ENCODE measurements at places on chromosomes 1 and 21. TPM values are rescaled to one million over a fixed set of nuclear protein-coding genes. Genes with fewer than 3 reads are reported as not detected.

Gene ZSWIM5
- 3.8 TPM for total RNA-seq

Gene DMRTA2
- not detected for total RNA-seq

Gene PCAT6
- not detected for total RNA-seq

Gene RAB7B
- 3.6 TPM for total RNA-seq

Gene RIMS3
- 1.7 TPM for total RNA-seq

DNA sequence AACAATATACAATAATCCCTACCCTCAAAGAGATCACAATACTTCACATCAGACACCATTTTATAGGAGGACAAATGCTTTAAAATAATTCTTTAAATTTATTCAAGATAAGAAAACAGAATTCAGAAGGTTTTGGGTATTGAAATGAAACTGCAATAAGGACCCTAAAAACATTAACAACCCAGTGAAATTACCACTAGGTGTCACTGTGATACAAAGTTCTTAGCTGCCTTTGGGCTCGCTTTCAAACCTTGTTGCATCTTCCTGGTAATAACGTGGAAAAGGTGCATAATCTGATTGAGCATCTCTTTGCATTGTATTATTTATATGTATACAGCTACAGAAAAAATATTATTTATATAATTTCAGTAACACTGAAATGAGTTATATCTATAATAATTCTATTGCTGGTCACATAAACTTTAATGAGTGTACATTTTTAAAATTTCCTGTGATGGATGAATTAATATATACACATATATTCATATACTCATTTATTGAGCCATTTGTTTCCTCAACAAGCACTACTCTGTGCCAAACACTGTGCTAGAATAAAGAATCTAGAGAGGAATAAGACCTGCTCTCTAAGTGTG lies 185.2 kb downstream of the FAF1 start:
- H3K27ac ChIP-seq = no peak overlapping the region
- H3K4me1 ChIP-seq = no peaks in the 10 kb centered on the region
- no peaks in the 10 kb centered on the region for H3K36me3 ChIP-seq
- DNase-seq = peak; percentile 78
- no peaks in the 10 kb centered on the region for H3K27me3 ChIP-seq

DNA sequence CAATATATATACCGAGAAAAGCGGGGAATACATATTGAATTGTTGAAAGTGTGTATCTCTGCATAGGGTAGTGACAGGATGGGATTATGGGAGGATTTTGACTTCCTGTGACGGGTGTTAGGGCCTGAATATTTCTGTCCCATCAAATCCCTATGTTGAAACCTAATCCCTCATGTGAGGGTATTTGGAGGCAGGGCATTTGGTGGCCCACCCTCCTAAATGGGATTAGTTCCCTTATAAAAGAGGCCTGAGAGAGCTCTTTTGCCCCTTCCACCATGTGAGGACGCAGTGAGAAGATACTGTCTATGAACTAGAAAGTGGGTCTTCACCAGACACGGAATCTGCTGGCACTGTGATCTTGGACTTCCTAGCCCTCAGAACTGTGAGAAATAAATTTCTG lies 137.3 kb downstream of the ZSCAN20 start:
- H3K27ac ChIP-seq = no peak overlapping the region
- H3K4me3 ChIP-seq = no peak overlapping the region
- DNase-seq = no peak
- H3K27me3 ChIP-seq = peaks cover 5% of the 10 kb centered on the region
- no peaks in the 10 kb centered on the region for H3K4me1 ChIP-seq

DNA sequence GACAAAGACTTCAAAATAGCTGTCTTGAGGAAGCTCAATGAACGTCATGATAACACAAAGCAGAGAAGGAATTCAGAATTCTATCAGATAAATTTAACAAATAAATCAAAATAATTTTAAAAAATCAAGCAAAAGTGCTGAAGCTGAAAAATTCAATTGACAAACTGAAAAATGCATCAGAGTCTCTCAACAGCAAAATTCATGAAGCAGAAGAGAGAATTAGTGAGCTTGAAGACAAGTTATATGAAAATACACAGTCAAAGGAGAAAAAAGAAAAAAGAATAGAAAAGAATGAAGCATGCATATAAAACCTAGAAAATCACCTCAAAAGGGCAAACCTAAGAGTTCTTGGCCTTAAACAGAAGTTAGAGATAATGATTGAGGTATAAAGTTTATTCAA lies 21.0 kb upstream of the UHMK1 start:
- DNase-seq = no peak
- H3K27me3 ChIP-seq = no peaks in the 10 kb centered on the region
- no peaks in the 10 kb centered on the region for H3K4me1 ChIP-seq
- H3K27ac ChIP-seq = no peak overlapping the region

DNA sequence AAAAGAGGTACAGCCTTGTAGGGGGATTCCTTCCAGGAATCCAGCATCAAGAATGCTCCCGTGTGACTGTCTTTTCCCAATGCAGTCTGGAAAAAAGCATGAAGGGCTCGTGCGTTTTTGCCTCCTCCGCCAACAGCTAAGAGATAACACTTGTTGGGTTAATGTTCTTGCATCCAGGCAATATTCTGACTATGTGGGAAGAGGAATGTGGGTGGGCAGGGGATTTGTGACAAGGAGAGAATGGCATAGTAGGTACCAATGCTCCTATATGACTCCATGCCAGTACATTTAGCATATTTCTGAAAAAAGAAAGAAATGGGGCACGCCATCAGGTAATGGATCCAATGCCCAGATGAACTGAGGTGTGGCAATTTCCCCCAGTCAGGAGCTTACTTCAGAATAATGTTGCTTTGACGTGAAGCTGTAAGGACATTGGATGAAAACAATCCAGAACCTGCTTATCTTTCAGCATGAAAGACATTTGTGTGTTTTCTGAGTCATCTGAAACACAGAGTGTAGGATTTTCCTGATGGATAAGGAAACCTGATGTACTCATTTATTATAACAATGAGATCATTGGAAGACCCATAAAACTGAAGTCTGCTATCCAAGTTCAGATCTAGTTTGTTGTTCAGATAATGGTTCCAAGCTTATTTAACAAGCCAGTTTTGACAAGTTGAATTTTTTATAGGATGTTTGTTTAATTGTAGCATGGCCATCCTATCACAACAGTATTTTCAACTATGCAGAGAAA lies 105.5 kb downstream of the LYPLAL1 start:
- H3K4me3 ChIP-seq = no peak overlapping the region
- H3K4me1 ChIP-seq = no peaks in the 10 kb centered on the region

- DNase-seq = peak; percentile 56
- peaks cover 25% of the 10 kb centered on the region for H3K4me1 ChIP-seq
- H3K27me3 ChIP-seq = no peaks in the 10 kb centered on the region
- H3K36me3 ChIP-seq = no peaks in the 10 kb centered on the region
- H3K4me3 ChIP-seq = no peak overlapping the region
These were observed 16.7 kb downstream of the PALMD start for GRCh38 chr1:99662539-99663080.

DNA sequence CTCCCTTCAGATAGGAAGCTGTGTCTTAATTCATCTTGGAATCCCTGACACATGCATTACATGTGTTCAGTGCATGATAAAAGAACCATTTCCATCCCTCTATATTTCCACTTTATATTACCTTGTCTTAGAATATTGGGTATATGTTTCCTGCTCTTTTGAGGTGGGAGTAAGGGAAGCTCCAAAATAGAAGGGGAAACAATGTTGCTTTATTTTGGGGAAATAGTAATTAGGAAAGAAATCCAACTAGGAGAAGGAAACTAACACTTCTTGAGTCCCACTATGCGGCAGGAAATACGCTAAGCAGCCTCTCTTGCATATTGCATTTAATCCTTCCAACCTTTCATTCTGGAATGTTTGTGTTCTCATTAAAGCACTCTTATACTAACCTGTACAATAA lies 89.4 kb upstream of the VAV3 start:
- H3K36me3 ChIP-seq = no peaks in the 10 kb centered on the region
- no peak overlapping the region for H3K4me3 ChIP-seq
- H3K27ac ChIP-seq = no peak overlapping the region
- DNase-seq = no peak

DNA sequence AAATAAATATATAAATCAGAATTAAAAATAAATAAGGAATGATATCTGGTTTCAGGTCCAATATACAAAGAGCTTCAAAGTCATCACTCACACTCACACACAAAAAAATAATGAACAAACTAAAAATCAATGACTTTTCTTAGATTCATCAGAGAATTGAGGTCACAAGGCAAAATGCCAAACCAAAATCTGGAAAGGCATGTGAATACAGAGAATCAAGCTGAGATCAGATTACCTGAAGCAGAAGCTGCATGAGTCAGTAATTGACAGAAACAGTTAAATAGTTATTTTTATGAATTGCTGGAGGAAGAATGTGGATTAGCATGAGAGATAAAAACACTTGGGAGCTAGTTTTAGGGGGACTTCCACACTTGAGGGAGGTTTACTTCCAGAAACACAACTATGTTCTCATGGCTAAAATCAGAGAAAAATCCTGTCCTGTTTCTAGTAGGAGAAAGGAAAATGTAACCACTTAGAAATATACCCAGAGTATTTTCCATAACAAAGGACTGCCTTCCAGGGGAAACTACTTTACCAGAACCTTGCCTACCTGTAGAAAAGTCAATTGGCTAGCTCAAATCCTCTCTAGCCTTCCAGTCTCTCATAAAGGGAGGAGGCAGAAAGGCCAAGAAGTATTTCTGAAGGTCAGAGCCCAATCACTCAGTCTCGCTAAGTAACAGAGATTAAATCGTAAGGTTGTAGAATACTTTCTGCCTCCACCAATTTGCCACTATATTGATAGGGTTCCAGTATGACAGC lies 536.6 kb upstream of the NR5A2 start:
- no peak for DNase-seq
- H3K36me3 ChIP-seq = no peaks in the 10 kb centered on the region
- H3K27ac ChIP-seq = no peak overlapping the region

DNA sequence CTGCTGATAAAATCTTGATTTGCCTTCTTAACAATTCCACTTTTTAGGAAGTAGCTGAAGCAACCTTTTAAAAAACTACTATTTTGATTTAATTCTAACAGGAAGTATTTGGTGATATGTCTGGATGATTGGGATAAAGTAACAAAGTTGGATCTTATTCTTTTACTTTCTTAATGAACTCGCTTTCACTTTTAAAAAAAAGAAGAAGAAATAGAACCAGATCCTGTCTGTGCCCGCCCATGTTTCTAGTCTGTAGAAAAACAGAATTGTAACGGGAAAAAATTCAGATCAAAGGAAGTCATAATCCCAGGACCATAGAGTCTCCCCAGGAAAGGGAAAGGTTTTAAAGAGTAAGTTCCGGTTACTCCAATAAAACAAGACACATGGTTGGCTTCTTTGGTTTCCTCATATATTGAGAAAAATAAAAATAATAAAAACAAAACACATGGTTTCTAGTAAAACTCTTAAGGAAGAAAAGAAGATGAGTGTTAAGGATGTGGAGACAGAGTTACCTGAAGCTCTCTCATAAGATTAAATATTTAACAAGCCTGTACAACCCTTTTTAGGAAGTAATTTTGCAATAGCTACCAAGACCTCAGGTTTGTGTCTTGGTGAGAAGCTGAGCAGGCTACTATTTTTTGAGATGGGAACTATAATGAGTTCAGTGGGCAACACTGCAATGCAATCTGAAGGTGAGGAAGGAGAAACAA lies 4.9 kb downstream of the CD48 start:
- no peaks in the 10 kb centered on the region for H3K4me1 ChIP-seq
- no peaks in the 10 kb centered on the region for H3K36me3 ChIP-seq
- H3K27me3 ChIP-seq = no peaks in the 10 kb centered on the region
- no peak overlapping the region for H3K27ac ChIP-seq
- H3K4me3 ChIP-seq = no peak overlapping the region

DNA sequence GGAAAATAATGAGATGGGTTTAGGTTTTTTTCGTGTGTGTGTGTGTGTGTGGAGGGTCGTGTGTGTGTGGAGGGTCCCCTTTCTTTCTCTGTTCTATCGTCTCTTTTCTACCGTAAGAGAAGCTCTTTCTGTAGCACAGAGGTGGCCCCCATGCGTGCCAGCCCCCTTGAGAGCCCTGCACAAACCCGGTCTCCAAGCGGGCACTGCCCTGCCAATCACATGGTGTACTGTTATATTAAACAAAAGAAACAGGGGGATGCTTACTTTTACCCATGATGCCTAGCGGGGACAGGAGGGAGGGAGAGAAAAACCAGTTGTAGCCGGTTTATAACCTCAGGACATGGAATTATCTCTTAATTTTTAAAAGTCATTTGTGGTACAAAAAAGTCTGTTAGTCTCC lies 41.0 kb downstream of the GATAD2B start:
- peaks cover 20% of the 10 kb centered on the region for H3K4me1 ChIP-seq
- H3K4me3 ChIP-seq = no peak overlapping the region
- no peaks in the 10 kb centered on the region for H3K36me3 ChIP-seq
- DNase-seq = peak; percentile 93
- no peak overlapping the region for H3K27ac ChIP-seq
- H3K27me3 ChIP-seq = no peaks in the 10 kb centered on the region

DNA sequence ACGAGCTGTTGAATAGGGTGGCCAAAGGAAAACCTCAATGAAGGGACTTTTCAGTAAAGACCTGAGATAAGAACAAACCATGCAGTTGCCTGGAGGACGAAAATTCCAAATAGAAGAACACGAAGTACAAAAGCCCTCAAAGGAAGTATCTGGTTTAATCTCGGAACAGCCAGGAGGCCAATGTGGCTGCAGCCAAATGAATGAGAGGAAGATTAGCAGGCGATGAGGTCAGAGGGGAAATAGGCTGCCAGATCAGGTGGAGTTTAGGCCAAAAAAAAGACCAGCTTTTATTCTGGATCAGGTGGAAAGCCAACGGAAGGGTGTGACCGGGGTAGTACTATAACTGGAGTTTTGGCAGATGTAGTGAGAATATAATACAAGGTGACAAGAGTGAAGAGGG lies 43.7 kb downstream of the SRSF11 start:
- DNase-seq = no peak
- H3K27ac ChIP-seq = no peak overlapping the region
- no peak overlapping the region for H3K4me3 ChIP-seq
- no peaks in the 10 kb centered on the region for H3K4me1 ChIP-seq

DNA sequence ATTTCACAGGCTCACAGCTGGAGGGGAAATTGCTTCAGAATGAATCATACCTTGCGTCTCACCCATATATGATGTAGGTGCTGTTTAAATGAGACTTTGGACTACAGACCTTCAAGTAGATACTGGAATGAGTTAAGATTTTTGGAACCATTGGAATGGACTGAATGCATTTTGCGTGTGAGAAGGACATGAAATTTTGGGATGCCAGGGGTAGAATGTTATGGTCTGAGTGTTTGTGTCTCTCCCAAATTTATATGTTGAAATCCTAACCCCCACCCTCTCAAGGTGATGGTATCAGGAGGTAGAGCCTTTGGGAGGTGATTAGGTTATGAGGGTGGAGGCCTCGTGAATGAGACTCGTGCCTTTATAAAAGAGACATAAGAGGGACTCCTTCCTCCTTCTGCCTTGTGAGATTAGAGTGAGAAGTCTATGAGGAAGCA lies 41.4 kb downstream of the KCNK1 start:
- no peak overlapping the region for H3K27ac ChIP-seq
- DNase-seq = no peak
- H3K36me3 ChIP-seq = no peaks in the 10 kb centered on the region
- H3K27me3 ChIP-seq = no peaks in the 10 kb centered on the region

All from lung (tissue), 17 donors.